ENCODE measurements at places on chromosomes 3 and 15. TPM values are rescaled to one million over a fixed set of nuclear protein-coding genes. Genes with fewer than 3 reads are reported as not detected.

The CHRNA7 gene
- total RNA-seq: not detected

The CYP8B1 gene
- not detected for total RNA-seq

The PCYT1A gene
- total RNA-seq: 54.2 TPM

The MOBP gene
- not detected for total RNA-seq

The ARGFX gene
- total RNA-seq: not detected

The PSTPIP1 gene
- 182 TPM for total RNA-seq

The PLCB2 gene
- total RNA-seq: 95.7 TPM

The NIPA2 gene
- 74.3 TPM for total RNA-seq

- no peak for DNase-seq
Observed at GRCh38 chr15:97963779-97964178, 3.3 kb downstream of the ARRDC4 start.

DNA sequence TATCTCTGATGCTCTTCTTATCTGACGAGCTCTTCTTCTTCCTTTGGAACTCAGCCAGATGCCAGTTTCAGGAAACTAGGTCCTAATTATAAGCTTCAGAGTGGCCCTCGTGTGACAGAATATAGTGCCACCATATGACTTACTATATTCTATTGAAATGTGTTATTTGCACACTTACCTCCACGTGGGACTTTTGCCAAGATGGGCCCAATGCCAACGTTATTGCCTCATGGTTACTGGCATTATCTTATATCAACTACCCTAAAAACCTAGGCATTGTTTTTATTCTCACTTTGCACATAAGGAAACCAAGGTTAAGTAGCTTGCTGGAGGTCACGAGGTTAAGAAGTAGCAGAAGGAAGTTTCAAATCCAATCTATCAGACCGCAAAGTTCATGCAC, 71.3 kb upstream of the SLCO3A1 start:
- DNase-seq: no peak

DNA sequence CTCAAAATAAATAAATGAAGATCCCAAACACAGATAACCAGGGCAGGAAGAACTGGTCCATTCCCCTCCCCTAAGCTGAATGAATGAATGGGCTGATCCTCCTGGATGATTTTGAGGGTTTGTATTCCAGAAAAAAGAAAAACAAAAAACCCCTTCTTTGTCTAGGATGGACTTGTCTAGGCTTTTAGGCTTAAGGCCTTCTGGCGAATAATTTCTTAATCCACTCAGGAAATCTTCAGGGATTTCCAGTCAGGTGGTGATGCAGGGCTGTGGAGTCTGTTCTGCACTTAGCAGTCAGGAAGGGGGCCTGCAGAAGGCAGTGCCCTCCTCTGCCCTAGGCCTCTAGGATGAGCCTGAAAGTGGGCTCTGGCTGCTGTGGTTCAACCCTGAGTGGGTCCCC, 52.1 kb downstream of the BDH1 start:
- DNase-seq: no peak

DNA sequence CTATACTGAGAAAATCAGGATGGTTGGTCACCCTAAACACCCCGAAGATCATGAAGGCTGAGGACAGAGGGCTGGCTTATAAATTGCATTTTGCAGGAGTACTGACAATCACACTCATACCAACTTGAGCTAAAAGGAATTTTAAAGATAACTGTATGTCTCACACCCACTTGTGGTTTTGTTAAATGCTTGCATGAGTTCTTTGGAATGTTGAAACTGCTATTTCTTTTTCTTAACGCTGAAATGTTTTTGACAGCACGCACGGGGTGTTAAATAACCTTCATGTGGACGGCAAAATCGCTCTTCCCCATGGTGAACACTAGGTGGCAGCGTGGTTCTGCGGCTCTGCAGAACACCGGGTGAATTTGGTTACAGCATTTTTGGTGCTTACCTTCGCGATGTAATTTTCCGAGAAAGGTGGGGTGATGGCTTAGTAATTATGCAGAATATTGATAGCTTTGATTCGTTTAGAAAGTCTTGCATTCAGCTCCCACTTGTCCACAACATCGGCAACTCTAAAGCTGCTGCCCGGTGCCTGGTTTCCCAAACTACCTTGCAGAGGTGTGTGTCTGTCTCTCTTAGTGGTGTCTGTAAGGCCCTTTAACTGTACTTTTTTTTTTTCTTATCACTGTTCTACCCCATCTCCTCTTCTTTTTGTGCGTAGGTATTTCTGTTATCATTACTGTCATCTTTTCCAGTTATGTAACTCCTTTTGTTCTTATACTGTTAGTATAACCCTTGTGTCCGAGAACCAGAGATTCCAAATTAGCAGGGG, 51.7 kb downstream of the ARNT2 start:
- peak; percentile 85 for DNase-seq

GRCh38 chr15:74889883-74890664, at the start of gene MPI:
Gene MPI, plus strand, starts transcription at chr15:74890042. Its CDS starts 32 bp downstream, at chr15:74890074.
- DNase-seq: peak; percentile 96

GRCh38 chr3:30180310-30181177, 425.9 kb upstream of the TGFBR2 start:
- DNase-seq: no peak

GRCh38 chr3:170490828-170491560, 72.3 kb downstream of the CLDN11 start:
- DNase-seq: no peak

GRCh38 chr15:90998737-90999136, 4.4 kb upstream of the PRC1 start:
- no peak for DNase-seq

GRCh38 chr3:16072420-16073110, 101.9 kb upstream of the GALNT15 start:
- DNase-seq: no peak

DNA sequence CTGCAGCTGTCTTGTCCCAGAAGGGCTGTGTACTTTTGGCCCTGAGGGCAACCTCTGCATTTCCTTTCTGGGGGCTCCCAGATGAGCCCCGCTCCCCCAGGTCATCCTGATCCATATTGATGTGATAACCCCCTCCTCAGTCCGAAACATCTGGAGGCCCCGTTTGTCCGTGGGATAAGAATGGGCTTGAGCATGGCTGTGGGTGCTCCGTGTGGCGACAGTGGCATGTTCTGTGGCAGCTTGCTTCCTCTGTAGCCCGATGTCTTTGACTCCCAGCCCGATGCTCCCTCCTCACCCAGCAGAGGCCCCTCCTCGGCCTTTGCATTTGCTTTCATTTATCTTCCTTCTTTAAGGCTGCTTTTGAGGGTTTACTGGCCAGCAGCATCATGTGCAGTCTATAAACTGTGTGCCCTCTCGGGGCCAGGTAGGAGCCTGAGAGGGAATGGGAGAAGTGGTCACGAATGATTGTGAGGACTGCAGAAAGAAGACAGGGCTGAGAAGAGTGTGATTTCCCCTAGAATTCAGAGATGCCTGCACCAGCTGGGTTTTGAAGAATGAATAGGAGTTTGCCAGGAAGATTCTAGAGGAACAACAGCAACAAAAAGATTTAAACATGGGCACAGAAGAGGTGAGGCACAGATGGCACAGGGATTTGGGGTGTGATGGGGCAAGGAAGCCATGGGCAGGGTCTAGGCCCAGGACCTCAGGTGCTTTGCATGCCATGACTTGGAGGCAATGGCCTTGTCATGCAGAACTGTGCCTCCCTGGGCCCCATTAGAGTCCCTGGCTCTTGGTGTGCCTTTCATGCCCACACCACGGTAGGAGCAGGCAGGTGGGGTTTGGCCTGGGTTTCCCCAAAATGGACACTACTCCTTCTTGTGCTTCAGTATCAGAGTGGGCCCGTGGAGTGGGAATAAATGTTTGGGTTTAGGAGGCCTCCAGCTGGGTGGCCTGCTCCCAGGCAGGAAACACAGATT, 34.2 kb downstream of the APBA2 start:
- no peak for DNase-seq

DNA sequence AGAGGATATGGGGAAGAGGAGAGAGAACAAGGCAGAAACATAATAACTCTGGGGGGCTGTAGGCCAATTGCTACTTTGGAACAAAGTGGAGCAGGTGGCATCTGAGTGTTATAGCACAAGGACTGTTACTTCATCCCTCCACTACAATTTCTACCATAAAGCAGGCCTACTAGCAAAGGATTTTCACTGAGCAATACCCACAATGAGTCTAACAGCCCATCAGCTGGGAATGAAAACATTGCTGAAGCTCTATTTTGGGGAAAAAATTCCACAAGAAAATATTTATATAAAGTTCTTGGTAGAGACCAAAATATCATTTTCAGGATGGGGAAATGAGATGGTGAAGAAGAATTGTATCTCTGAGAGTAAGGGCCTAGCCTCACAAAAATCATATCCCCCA, 3.6 kb upstream of the SHC4 start:
- DNase-seq: no peak

DNA sequence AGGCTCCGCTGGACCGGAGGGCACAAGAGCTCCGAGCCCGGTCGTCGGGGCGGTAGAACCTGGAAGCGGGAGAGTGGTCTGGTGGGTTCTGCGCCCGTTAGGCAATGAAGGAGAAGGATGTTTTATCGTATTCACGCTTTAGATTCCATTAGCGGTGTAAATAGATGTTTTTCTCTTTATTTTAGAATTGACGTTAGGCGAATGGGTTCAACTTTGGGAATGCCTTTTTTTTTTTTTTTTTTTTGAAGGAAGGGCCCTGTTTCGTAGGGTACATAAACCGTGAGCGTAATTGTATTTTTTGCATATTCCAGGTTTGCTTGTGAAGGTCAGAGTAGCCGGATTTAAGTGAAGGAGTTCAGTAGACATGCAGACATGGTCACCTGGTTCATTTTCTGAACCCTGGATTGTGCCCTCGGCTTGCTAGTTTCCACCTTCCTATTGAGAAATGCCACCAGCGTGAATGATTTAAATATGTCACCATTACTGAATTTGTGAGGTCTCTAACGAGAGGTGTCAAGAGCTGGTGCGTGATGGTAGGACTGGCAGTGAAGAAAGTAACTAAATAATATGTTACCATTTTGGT, 808 bp downstream of the RBM6 start:
- DNase-seq: no peak

- no peak for DNase-seq
Observed at GRCh38 chr15:32861761-32862160, 144.0 kb downstream of the GREM1 start.

GRCh38 chr15:69592954-69593353, 140.3 kb downstream of the RPLP1 start:
- DNase-seq: no peak

DNA sequence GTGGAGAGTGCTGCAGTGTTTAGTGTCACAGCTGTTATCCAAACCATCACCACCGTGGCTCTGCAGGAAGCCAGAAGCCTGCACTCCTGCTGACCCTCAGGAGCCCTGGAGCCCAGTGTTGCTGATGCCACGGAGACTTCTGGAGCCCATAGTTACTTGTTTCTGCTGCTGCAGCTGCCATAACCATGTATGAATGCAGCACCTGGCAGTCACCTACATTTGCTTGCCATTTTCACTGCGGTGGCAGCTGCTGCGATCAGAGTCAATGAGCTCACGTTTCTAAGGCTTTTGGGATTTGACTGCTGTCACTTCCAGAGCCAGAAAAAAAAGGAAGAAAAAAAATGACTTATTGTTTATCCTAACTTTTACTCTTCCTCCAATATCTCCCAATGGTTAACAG, 299.2 kb upstream of the THRB start:
- no peak for DNase-seq

All from activated CD4-positive, alpha-beta T cell treated with anti-CD3 and anti-CD28 coated beads, Interleukin-2, amount 10 ng/mL, durations not matched to agents 24 days and 14 days (primary cell).